LHCN-M2 (cell line): ENCODE measurements at places on chromosomes 3 and 15. TPM values are rescaled to one million over a fixed set of nuclear protein-coding genes. Genes with fewer than 3 reads are reported as not detected.

The OXTR gene
- 17.7 and 18.2 TPM in 2 replicates for total RNA-seq

The UBAP1L gene
- total RNA-seq: 0.38 and 0.69 TPM in 2 replicates

The LHFPL4 gene
- total RNA-seq: not detected in 2 replicates

The ITIH3 gene
- total RNA-seq: not detected in 2 replicates

- DNase-seq: no peak
Observed at GRCh38 chr15:77695548-77695947, 62.8 kb upstream of the LINGO1 start.

DNA sequence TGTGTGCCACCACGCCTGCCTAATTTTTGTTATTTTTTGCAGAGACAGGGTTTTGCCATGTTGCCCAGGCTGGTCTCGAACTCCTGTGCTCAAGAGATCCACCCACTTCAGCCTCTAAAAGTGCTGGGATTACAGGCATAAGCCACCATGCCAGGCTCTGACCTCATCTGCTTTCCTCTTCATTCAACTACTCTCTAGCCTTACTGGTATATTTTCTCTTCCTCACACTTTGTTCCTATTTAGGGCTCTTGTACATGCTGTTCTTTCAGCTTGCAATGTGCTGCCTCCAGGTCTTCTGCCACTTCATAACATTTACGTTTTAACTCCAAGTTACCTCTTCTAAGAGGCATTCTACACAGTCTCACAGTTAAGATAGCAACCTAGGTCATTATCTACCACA lies 34.9 kb downstream of the PIK3CB start:
- DNase-seq: no peak

- DNase-seq: no peak
Observed at GRCh38 chr15:42731461-42731860, 5.5 kb downstream of the CDAN1 start.

GRCh38 chr3:43885908-43886618 lies 195.3 kb downstream of the ABHD5 start:
- no peak for DNase-seq

DNA sequence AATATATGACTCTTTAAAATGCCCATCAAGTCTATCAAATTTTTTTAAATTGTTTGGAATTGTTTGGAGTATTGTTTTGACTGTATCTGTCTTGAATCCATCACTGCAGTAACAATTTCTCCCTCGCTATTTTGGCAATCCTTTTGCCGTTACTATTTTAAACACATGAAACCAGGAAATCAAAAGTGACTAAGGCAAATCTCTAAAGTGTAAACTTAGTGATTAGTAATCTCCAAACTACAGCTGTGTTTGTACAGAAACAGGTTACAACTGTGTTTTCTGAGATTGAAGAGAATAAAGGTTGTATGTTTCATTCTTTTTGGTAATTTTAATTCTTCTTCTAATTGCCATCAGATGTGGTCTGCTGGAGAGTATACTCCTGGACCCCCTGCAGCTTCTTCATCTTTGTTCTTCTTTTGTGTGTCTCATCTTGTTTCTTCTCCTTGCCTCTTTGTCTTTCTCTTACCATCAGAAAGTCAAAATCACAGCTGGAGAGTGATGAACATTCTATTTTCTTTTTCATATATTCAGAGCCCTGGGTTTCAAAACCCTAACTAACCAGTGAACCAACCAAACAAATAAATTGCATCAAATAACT lies 465.4 kb downstream of the RBMS3 start:
- peak; percentile 31 for DNase-seq

GRCh38 chr15:60386615-60387014 lies 11.2 kb downstream of the ANXA2 start:
- DNase-seq: no peak

DNA sequence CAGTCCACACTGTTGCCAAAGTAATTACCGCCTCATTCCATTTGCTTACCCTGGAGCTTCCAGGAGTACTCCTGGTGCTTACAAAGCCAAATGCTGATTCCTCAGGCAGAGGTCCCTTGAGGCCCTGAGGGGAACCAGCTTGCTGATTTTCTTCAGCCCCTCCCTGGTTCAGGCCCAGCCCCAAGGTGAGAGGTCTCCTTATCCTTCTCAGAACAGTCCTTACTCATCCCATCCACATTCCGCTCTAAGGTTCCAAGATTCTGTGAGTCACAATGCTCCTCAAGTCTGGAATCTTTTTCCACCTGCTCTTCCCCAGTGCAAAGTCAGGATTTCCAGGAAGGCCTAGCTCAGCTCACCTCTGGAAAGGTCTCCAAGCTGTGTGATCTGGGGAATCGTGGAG lies 1.8 kb upstream of the ATP10A start:
- DNase-seq: no peak

DNA sequence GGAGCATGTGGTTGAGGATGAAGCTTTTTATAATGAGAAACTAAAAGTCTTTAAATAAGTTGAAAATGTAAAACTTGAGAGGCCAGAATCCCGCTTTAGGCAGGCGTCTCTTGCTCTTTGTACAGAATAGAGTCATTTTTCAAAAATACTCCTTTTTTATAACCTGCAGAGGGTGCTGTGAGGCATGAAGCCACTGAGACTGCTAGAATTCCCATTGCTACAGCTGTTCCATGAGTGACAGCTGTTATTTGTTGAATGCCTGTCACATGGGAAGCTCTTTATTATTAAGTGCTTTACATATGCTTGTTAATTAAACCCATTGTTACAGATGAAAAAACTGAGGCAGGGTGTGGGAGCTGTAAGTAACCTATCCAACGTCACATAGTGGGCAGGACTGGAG lies 18.5 kb downstream of the MINAR1 start:
- peak; percentile 42 for DNase-seq

DNA sequence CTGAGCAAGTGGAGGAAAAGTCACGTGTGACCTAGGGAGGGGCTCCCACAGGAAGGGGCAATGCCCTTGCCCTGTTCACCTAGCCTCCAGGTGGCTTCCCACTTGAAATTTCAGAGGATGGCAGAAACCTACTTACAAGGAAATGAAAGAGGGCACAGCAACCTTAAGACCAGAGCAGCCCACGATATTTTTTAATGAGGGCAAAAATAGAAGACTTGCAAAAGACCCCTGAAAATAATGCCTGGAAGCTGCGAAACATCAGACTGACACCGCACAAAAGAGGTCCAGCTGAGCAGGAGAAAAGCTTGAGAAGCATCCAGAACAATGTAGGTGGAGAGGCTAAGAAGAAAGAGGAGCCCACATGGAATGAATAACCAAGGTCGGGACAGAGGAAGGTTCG lies 66.1 kb downstream of the KLF15 start:
- no peak for DNase-seq

GRCh38 chr3:124791639-124792151 lies 61.4 kb downstream of the UMPS start:
- DNase-seq: peak; percentile 98

DNA sequence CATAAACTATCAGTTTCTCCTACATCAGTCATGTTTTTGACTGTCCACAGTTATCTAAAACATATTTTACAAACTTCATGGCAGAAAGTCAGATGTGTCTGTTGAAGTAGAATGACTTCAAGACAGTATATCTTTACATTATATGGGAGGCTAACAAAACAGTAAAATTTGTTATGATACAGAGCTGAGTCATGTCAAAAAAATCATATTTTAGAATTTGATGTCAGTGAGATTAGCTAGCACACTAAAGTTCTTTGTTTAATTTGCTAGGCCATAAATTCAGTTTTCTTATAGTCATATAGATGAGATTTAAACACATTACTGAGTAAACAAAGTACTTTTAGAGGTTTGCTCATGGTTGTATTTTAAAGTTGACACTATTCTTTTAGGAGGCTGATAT lies 80.3 kb upstream of the IGSF10 start:
- no peak for DNase-seq

DNA sequence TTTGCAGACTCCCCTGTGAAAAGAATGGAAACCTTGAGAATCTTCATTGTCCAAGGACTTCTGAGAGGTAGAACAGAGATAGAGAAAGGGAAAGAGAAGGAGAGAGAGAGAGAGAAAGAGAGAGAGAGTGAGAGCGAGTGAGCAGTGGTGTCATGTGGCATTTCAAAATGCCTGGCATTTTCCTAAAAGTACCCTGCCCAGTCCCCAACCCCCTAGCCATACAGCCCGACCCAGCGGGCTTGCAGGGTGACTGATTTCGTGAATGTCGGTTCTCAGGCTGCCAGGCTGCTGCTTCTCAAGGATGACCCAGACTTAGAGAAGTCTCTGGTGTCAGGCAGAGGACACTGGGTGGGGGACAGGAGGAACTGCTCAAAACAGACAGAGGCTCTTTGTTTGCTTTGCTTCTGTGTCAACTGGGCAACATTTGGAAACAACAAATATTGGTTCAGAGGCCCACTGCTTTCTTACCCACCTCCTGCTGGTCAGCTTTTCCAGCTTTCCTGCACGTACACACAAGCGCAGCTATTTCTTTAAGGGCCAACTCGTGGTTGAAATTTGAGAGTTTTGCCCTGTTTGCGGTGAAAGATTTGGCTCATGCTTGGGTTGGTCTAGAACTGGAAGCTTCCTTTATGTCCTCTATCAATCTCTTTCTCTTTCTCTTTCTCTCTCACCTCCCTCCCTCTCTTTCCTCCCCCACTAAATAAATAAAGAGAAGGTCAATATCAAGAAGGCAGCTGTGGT lies 3.7 kb upstream of the TF start:
- DNase-seq: peak; percentile 67

DNA sequence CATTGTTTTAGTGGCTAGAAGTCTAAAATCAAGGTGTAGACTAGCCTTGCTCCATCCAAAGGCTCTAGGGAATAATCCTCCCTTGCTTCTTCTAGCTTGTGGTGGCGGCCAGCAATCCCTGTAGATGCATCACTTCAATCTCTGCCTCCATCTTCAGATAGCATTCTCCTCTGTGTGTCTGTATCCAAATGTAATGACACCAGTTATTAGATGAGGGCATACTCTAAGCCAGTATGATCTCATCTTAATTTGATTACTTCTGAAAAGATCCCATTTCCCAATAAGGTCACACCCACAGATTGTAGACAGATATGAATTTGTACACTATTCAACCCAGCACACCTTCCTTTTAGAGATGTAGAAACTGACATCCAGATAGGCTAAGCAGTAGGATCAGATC lies 334.5 kb upstream of the KCNMB2 start:
- DNase-seq: no peak

- peak; percentile 36 for DNase-seq
Observed at GRCh38 chr3:62201438-62202035, 171.8 kb downstream of the FEZF2 start.

DNA sequence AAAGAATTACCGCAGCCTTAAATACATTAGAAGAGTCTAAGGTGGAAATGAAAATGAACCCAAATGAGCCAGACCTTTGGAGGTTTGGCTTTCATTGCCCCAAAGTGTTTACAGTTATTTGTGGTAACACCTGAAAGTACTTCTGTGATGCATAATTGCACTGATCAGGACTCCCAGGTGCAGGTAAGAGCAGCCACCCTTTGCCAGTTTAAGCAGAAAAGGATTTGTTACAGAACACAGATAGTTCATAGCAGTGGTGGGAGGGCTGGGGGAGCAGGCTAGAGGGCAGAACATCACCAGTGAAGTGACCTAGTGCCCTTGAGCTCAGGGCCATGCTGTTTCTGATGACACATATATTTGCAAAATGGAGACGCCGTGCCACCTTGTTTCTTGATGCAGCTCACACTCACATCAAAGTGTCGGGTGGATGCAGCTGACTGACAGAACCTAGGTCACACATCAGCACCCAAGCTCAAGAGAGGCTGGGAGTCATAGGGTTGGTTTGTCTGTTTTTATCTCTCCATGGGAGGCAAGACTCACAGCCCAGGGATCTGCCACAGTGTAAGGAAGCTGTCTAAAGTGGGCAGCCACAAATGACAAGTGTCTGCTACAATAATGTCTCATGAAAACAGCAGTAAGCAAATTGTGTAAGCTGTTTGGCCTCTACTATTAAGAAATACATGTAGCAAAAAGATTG lies 49.1 kb downstream of the NEK11 start:
- no peak for DNase-seq

DNA sequence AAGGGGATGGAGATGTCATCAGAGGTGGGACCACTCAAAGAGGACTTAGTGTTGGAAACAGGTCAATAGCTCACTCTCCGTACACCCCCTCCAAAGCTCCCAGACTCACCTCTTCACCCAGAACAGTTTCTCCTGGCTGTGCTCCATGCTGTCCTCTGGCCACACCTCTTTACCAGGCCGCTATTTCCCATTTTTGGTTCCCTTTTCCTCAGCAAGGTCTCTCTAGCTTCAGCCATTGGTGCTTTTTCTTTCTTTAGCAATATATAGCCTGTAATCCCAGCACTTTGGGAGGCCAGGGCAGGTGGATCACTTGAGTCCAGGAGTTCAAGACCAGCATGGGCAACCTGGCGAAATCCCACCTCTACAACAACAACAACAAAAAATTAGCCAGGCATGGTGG lies 123.6 kb upstream of the SMAD3 start:
- DNase-seq: no peak

GRCh38 chr3:36483709-36484108 lies 103.4 kb downstream of the STAC start:
- DNase-seq: no peak
